ENCODE measurements at places on chromosomes 13 and 19. TPM values are rescaled to one million over a fixed set of nuclear protein-coding genes. Genes with fewer than 3 reads are reported as not detected.

GRCh38 chr13:58032676-58033460, 401.3 kb downstream of the PCDH17 start:
- no peak for DNase-seq

DNA sequence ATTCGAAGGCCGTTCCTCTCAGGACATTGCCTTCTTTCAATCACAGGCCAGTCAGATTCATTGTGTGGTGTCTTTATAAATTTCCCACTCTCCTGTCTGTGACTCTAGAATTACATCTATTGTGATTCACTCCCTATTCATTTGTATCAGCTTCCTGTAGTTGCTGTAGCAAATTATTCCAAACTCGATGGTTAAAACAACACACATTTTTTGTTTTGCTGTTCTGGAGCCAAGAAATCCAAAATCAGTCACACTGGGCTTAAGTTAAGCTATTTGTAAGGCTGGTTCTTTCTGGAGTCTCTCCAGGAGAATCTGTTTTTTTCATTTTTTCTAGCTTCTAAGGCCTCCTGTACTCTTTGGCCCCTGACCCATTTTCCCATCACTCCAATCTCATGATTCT, 1487.0 kb upstream of the SLC10A2 start:
- no peak for DNase-seq

- no peak for DNase-seq
Measured at GRCh38 chr13:45220403-45220802, 19.6 kb upstream of the KCTD4 start.

- DNase-seq = peak; percentile 95
Measured at GRCh38 chr13:112885782-112886268, 83.2 kb upstream of the MCF2L start.

GRCh38 chr13:98487522-98487921, 89.4 kb downstream of the STK24 start:
- no peak for DNase-seq

- no peak for DNase-seq
Measured at GRCh38 chr19:34508540-34508939, 27.0 kb downstream of the WTIP start.

- DNase-seq = no peak
Measured at GRCh38 chr13:84238381-84238780, 356.1 kb upstream of the SLITRK1 start.

GRCh38 chr13:44803390-44803789, 185.9 kb downstream of the NUFIP1 start:
- no peak for DNase-seq

DNA sequence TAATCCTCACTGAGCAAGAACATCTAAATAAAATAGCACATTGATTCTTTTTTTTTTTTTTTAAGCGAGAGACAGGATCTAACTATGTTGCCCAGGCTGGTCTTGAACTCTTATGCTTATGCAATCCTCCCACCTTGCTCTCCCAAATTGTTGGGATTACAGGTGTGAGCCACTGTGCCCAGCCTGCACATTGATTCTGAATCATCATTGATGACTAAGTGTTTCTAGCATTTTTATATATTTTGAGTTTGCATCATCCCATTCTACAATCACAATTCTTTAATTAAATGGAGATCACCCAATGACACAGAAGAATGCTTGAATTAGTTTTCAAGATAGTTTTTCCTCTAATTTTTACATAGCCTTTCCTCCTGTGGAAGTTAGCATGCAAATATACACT, 354.1 kb downstream of the KLF5 start:
- no peak for DNase-seq

- DNase-seq = no peak
Measured at GRCh38 chr19:18611327-18612050, 1.2 kb upstream of the TMEM59L start.

DNA sequence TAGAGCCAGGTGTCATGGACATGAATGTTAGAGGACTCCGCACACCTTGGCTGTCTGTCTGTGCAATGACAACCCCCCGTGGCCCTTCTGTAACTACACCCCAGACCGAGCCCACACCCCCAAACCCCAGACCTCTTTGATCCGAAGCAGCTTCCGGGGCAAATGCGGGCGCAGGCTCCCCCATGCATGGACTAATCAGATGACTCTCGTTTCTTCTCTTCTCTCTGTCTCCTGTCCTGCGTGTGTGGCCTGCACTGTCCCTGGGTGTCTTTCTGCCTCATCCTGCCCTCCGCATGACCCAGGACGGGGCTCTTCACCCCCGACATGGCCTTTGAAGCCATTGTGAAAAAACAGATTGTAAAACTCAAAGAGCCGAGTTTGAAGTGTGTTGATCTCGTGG, 38.9 kb downstream of the TMED1 start:
- no peak for DNase-seq

GRCh38 chr13:73421310-73421912, 362.6 kb downstream of the KLF5 start:
- no peak for DNase-seq

GRCh38 chr13:35485424-35485823, 8.9 kb upstream of the MAB21L1 start:
- DNase-seq = no peak

DNA sequence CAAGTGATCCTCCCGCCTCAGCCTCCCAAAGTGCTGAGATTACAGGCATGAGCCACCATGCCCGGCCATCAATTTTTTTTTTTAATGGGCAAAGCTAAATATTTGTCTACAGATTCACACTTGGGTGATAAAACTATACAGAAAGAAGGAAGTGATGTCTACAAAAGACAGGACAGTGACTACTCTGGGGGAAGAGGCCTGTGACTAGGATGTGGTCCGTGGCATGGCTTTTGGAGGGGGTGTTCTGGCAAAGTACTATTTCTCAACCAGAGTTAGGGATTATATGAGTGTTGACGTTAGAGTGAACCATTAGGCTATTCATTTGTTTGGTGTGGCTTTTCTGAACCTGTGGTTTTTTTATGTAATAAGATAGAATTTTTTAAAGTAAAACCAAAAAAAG, 42.7 kb downstream of the INSR start:
- DNase-seq = no peak

DNA sequence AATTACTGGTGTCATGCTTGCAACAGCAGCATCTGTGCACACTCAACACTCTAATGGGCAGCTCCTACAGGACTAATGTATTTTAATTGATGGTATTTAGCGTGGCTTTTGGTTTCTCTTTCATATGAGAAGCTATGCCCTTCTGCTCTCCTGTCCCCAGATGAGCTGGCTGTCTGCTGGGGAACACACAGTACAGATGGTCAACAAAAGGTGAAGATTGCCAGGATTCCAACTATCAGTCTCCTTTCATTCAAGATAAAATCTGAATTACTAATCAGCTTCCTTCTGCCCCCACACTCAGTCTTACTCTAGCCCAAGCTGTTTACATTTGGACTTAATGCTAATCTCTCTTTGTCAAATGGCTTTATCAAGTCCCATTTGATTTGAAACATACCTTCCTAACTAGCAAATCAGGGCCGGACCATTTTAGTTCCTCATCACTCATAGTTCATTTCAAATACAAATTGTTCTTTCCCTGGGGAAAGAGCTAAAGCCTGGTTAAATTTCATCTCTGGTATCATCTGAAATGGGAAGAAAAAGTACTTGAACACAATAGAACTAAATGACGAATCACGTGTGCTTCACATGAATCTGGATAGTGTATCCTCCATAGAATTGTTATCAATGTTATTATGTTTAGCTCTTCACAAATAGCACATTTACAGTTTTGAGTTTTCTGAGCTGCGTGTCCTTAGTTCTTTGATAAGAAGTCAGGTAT, 988.0 kb downstream of the PCDH17 start:
- no peak for DNase-seq

DNA sequence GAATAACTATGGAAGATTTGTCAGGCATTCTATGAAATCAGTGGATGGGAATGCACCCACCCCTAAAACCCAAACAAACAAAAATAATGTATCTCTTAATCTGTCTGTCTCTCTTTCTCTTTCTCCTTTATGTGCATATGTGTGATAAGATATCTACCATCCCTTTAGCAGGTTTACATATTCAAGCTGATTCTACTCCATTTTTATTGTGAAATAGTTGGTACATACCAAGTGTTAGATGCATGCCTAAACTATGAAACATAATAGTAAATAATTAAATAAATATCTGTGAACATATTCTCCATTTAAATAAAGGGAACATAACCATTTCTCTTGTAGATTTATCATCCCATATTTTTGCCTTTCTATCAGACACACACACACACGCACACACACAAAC, 121.8 kb upstream of the PCDH9 start:
- peak; percentile 18 for DNase-seq

- no peak for DNase-seq
Measured at GRCh38 chr13:30157616-30157993, 149.7 kb downstream of the KATNAL1 start.

DNA sequence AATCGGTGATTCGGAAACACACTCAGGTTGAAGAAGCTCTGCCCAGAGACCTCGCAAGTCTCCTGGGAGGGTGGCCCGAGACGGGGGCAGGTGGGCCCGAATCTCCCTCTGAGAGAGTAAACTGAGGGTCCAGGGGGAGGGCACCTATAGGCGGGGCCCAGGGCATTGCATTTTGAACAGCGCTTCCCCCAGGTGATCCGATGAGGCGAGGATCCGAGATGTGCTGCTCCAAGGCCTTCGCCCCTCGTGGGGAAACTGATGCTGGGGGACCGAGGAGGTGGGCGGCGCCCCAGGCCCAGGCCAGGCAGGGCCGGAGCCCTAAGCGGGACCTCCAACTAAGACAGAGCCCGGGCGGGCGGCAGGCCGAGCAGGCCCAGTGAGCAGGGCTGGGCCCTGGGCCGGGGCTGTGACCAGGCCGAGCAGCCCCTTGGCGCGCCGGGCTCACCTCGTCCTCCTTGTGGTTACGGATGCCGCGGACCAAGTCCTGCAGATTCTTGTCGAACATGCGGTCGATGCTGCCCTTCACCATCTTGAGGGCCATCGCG, 500 bp downstream of the AP3D1 start:
- no peak for DNase-seq

DNA sequence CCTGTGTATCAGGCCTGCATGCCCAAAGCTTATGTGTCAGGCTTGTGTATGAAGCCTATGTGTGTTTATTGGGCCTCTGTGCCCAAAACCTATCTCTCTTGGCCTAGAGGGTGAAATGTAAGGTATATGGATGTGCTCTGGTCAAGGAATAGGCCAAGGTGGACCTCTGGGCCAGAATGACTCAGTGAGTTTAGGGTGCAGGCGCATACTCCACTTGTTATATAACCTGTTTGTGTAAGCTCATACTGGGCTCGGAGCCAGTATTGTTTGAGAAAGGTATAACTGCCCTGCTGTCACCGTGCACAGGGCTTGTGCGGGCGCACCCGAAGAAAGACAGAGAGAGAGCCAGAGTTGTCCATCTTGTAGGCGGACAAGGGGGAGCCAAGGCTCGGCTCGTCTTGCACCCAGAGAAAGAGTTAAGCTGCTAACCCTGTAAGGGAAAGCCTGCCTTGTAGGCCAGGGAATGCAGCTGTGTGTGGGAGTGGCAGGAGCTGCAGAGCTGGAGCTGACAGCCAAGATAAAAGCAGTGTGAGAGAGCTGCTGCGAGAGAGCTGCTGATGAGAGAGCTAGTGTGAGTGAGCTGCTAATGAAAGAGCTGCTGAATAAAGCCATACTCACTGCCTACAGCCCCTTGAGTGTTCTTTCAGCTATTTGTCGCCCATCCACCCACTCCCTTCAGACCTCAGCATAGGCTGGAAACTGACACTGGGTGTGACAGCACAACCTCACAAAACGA, 43.4 kb upstream of the N4BP2L1 start:
- DNase-seq = peak; percentile 90

DNA sequence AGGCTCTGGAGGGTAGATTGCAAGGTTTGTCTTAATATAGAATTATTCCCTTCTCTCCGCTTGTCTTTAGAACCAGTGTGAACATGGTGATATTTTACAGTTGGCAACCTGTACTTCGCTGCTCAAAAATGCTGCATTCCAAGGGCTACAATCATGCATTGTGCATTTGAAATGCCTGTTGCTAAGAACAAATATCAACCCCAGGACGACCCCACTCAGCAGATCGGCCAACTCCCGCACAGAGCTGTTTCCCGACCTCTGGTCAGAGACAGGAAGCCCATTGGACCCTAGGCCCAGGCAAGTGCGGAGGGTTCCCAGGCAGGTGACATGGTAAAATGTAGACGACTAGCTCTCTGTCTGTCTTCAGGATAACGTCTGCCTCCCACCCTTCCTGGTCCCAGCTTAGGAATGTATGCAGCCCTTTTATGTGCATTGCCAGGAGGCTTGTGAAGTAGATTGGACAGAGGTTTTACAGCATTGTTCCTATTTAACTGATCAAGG, 263.5 kb downstream of the FOXO1 start:
- DNase-seq = peak; percentile 88

GRCh38 chr13:80437231-80437630, 96.3 kb upstream of the SPRY2 start:
- no peak for DNase-seq

DNA sequence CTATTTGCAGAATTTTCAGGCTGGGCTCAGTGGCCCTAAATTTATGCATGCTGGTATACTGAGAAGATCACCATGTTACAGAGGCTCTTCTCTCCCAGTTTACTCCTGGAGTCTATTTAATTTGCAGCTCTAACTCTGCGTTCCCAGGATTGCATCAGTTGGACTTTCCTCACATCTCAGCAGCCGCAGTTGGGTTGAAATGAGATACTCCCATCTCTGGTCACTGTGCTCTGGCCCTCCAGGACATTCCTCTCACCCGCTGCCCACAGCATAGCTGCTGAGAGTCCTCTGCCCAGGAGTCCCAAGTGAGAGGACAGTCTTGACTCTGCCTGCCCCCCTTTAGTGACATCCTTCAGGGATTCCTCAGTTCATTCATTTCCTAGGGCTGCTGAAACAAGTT, 150.9 kb downstream of the LACC1 start:
- no peak for DNase-seq

DNA sequence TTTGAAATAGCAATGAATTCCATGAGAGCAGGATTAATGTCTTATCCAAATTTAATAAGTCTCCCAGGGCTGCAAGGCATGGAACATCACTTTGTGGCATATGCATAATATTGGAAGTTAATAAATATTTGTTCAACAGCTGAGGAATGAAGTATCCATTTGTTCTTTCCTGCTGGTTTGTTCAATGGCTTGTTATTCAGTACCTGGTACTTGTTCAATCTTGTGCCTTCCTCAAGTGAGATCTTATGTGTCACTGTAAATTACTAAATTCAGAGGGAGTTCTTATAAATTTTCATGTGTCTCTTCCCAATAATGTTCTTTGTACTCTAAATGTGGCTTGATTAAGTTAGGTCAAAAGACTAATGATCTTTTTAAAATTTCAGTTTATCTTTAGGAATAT, 1105.5 kb upstream of the SPRY2 start:
- DNase-seq = no peak

GRCh38 chr13:111652676-111653075, 332.2 kb downstream of the TEX29 start:
- DNase-seq = no peak

TMEM59L gene
- 0.74 TPM for total RNA-seq

SIGLEC8 gene
- total RNA-seq = not detected

ZNF793 gene
- total RNA-seq = 20.3 TPM

ZNF433 gene
- 9.5 TPM for total RNA-seq

DLEU7 gene
- not detected for total RNA-seq

RHPN2 gene
- 26.6 TPM for total RNA-seq

ATP4A gene
- 0.74 TPM for total RNA-seq

MAST1 gene
- total RNA-seq = 7.9 TPM

LRG1 gene
- 0.66 TPM for total RNA-seq

ITGBL1 gene
- total RNA-seq = not detected

BRCA2 gene
- 5.2 TPM for total RNA-seq

C19orf33 gene
- 0.77 TPM for total RNA-seq

SSC5D gene
- total RNA-seq = 0.89 TPM

NECTIN2 gene
- 135 TPM for total RNA-seq
